ENCODE measurements at places on chromosomes 7 and 10.

DNA sequence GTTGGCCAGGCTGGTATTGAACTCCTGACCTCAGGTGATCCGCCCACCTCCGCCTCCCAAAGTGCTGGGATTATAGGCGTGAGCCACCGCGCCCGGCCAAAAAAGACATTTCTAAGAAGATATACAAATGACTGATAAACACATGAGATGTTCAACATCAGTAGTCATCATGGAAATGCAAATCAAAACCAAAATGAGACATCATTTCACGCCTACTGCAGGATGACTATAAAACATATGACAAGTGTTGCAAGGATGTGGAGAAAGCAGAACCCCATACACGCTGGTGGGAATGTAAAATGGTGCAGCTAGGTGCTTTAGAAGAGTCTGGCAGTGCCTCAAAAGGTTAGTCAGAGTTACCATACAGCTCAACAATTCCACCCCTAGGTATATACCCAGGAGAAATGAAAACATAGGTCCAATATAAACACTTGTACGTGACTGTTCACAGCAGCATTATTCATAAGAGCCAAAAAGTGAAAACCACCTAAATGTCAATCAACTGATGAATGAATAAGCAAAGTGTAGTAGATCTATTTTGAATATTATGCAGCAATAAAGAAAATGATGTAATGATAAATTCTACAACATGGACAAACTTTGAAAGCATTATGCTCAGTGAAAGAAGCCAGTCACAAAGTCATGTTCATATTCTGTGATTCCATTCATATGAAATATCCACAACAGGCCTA is 24.5 kb downstream of the TMEM209 start:
- peak; percentile 33 for DNase-seq

DNA sequence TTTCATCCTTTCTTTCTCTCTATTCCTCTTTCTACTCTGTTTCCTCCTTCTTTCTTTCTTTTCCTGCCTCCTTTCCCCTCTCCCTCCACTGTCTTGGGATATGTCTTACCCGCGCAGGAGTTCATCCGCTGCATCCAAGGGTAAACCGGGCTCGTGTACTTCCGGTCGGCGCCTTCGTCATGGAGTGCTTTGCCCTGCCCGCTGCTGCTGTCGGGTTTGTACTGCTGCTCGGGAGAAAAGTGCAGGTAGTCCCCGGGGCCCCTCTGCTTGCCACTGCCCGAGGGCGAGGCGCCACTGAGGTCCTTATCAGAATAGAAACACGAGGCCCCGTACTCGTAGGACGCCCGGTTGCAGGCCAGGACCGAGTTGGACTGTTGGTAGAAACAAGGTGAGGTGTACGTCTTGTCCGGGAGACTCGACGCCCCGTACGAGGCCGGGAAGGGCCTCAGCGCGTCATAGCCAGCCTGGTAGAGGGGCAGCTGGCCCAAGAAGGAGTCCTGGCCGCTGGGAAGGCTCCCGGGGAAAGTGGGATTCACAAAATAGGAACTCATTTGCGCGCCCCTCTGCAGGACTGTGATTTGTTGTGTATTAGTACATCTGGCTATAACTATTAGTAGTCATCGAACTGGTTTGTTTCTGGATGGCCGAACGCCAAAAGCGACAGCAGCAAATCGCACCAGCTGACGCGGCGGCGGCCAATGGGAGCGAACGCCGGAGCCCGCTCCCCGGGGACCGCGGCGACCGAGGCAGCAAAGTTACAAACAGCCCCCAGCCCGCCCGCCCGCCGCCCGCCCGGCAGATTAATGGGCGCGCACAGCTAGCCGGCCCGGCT is at the start of gene HOXA6:
HOXA6 (minus strand) TSS at position 576 of the 832 bp plus-strand sequence; CDS start at position 551, 25 bp downstream.
- DNase-seq, result no peak

DNA sequence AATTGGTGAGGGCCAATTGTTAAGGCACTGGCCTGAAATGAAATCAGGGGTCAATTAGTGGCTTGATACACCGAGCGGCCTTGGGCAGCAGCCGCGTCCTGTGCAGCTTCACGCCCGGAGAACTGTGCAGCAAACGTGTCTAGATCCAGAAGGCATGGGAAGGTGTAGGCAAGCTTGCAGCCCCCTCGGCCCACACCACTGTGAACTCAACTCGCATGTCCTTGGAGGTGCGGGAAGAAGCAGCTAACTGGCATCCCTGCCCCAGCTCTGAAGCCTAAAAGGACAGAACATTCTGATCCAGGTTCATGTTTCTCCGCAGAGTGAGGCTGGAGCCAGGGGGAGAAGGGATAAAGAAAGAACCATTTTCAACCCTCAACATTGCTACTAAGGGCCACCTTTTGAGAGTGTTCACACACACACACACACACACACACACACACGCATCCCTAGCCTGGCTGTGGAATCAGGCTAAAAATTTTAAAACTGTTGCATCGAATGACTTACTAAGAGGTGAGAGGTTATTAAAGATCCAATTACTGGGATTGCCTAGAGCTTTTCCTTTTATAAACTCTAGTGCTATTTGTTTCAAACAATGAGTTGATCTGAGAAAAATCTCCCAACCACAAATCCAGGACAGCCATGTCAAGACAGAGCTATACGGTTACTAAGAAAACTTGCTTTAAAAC is 104.0 kb downstream of the PARP12 start:
- DNase-seq, result no peak

DNA sequence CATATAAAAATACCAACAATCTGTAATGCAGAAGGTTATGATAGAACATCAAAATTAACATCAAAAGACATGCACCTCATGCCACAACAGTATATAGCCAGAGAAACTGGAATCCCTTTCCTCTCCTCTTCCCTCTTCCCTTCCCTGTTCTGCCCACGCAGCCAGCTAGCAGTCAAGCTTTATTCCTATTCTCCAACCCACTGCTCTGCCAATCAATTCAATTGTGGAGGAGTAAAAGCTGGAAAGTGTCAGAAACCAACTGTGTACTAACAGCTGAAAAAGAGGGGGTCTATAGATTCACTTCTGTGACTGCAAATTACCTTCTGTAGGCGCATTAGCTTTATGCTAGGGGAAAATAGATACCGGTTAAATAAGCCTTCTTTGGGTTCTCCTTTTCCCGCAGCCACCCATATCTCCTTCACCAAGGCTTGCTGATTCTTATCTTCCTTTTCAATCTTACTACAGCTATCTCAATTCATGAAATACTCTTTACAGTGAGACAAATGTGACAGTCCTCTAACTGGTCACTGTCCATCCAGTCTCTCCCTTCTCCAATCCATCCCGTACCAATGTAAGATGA is 16.3 kb downstream of the ABI1 start:
- DNase-seq, result no peak

GRCh38 chr10:93482145-93482834 is at the start of gene MYOF:
Gene MYOF, minus strand, starts transcription at chr10:93482334. Its CDS starts 140 bp downstream, at chr10:93482194.
- no peak for DNase-seq

- DNase-seq, result no peak
Observed at GRCh38 chr7:110750931-110751605, 339.9 kb upstream of the LRRN3 start.

GRCh38 chr7:611281-611810 is 91.7 kb upstream of the PDGFA start:
- DNase-seq, result no peak

DNA sequence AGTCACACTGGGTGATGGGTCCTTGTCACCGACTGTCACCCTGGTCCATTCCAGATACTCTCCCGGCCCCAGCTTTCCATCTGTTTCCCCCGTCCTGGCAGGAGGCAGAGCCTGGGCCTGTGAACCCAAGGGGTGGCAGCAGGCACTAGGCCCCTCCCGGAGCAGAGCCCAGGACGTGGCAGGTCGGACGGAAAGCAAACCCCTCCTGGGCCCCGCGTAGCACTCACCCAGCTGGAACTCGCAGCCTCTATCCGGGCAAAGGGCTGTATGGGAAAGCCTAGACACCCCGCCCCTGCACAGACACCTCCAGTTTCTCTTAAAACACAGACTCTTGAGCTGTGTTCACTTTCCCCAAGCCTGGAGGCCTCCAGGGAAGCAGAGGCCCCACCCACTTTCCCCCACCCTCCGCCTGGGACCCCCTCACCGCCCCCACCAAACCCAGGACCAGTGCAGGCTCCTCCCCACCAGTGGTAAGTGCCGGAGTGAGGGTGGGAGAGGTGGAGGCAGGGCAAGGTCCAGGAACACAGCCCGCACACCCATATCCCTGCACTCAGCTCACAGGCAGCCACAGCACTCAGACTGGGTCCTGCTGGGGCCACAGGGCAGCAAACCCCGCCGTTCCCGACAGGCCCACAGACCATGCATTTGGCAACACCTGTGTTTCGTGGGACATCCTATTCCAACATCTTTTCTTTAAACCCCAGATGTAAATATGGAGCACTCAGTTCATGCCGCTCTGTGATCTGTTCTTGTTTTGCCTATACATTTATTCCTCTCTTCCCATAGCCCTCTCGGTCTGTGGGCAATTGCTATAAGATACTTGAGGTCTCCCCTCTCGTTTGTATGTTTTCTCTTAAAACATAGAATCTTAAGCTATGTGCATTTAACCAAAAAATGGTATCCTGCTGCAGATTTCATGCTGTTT is 98.2 kb upstream of the PDGFA start:
- no peak for DNase-seq

DNA sequence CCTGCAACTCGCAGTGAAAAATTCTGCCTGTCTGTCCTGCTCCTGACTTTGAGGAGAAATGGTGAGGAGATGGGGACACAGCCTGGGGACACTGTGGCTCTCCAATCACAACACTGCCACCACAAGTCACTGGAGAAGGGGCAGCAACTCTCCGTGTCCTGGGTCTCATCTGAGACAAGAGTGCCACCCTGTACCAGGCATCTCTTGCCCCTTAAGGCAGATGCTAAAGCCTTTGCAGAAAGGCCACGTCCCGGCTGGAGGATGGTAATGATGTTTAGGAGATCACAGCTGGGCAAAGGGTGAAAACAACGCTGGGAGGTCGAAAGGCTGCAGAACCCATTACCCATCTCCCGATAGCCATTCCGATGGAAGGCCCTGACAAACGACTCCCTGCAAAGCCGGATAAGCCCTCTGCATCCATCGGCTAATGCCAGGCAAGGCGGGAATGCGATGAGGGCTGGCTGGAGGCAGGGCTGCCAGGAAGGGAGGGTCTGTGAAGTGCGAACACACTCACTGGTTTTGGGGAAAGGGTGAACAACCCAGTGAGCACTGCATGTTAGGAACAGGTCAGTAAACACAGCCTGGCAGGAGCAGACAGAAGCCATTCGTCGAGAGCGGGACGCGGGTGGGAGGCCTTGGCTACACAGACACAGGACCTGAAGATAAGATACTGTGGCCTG is 190.8 kb downstream of the ADARB2 start:
- DNase-seq, result no peak

DNA sequence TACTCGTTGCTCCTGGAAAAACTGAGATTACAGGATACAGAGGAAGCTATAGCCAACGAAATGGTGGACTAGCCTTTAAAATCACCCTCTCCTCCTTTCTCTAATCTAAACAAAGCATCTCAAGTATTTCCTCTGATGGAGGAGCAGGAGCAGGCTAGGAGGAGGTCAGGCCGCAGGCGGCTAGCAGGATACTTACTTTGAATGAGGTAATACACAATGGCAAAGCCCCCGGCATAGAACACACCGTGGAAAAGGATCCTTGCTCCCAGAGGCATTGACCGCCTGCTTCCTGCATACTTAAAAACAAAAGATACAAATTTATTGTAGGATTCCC is 64.4 kb downstream of the STK17A start:
- no peak for DNase-seq

DNA sequence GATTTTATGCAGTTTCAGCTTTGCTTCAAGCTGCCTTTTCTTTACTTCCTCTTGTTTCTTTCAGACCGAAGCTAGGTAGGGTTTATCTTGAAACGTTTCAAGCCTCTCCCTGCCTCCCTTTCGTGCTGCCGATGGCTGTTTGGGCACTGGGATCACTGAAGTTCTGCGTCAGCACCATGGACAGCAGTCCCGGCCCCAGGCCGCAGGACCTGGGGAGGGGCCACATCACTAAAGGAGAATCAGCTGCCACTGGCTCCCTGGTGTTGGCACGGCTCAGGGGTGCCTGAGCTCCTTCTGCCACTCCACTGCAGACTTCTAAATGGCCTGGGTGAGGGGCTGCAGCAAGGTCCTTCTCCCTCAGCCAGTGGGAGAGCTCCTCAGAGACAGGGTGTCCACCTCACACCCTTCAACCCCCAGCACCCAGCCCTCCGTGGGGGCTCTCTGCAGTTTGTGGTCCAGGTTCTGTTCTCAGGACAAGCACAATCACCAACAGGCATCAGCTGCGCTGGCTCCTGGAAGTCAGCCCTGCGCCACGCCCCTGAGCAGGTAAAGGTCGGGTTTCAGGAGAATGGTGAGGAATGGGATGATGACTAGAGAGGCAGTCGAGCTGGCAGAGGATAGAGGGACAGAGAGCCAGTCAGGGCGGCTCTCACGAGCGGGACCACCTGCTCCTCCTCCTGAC is 387.2 kb downstream of the TCERG1L start:
- no peak for DNase-seq

Measured in stimulated activated CD4-positive, alpha-beta T cell treated with anti-CD3 and anti-CD28 coated beads, TNF-alpha, amount 100 ng/mL, for 48 hours (primary cell).